ENCODE measurements at places on chromosomes 1 and 21. TPM values are rescaled to one million over a fixed set of nuclear protein-coding genes. Genes with fewer than 3 reads are reported as not detected.

DNA sequence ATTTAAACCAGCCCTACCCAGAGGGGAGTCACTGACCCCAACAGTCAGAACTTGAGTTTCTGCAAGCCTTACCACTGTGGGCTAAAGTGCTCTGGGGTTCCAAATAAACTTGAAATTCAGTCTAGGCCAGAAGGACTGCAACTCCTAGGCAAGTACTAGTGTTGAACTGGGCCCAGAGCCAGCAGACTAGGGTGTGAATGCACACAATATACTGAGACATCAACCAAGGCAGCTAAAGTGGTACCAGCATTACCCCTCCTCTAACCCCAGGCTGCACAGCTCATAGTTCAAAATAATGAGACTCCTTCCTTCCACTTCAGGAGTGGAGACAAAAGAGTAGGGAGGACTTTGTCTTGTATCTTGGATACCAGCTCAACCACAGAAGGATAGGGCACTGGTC is 18.9 kb upstream of the IL20 start:
- no peak for DNase-seq

GRCh38 chr21:28936036-28936435 is 56.6 kb downstream of the LTN1 start:
- no peak for DNase-seq

- DNase-seq = no peak
Observed at GRCh38 chr1:236063919-236064673, 794 bp downstream of the NID1 start.

GRCh38 chr21:41209016-41209619 is 41.2 kb downstream of the BACE2 start:
- no peak for DNase-seq

GRCh38 chr1:244431166-244431565 is 20.5 kb downstream of the ADSS2 start:
- DNase-seq = no peak

DNA sequence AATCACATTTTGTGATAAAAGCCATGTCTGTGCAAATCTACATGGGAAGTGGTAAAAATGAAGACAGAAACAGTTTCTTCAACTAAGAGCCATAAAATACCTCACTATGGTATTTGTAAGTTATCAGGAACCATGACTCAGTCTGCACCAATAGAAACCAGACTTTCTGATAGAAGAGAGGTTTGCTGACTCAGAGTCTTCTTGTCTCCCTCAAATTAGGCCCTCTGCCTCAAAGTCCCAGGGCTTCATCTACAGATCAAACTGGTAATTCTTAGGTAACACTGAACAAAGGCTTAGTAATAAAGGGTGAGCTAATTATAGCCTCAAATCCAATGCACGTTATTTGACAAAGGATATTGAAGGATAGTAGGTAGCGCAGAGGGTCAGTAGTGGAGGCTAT is 30.9 kb upstream of the SSX2IP start:
- DNase-seq = no peak

GRCh38 chr1:99669821-99670220 is 23.9 kb downstream of the PALMD start:
- no peak for DNase-seq

DNA sequence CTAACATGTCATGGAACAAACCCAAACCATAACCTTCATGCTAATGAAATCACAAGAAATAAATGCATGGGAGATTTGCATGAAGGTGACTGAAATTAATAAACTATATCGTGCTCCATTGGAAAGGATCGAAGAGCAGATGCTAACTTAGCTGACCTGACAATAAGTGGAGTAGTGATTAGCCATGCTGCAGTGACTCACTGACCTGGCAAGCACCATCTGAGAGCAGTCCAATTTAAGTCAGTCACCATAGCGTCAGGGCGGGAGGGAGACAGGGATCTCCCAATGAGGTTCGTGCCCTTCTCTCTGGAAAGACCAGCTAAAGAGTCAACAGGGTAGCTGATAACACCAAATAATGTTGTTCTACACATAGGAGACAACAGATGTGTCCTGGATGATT is 21.5 kb downstream of the OLIG2 start:
- no peak for DNase-seq

DNA sequence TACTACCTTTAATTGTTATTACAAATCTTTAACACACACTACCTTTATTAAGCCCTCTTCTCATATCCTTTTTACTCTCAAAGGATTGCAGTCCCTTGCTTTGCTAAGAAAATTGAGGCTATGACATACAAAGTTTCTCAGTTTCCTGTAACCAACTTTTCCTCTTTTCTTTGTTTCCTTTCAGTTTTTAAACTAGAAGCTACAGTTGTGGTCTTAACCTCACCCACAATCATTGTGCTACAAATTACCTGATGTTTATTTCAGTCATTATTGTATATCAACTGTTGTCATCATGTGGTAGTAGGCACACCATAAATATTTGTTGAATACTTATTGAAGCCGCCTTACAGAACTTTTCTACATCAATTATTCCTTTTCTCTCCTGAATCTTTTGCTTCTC is 51.8 kb downstream of the SLAMF6 start:
- DNase-seq = peak; percentile 64

DNA sequence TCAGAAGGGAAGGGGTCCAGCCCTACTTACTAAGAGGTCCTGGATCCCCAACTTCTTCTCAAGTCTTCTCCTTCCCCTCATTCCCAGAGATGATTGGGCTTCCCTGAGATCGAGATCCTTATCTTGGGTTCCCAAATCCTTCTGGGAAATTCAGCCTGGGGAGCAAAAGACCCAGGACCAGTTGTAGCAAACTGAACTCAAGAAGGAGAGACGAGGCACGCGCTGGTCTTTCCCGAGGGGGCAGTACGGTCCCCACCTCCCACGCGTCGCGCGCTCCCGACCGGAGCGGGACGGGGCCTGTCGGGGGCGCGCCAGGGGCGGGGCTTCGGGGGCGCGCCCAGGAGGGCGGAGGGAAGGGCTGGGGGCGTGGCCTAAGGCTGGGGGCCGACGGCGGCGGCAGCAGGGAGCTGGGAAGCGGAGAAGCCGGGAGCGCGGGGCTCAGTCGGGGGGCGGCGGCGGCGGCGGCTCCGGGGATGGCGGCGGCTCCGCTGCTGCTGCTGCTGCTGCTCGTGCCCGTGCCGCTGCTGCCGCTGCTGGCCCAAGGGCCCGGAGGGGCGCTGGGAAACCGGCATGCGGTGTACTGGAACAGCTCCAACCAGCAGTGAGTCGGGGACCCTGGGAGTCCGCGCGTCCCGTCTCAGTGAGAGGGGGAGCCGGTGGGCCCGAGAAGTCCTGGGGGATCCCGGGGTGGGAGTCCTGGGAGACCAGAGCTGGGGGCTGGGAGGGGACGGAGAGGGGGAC is at the start of gene EFNA3:
EFNA3 (plus strand) TSS at position 369 of the 741 bp plus-strand sequence; CDS start at position 474, 105 bp downstream.
- DNase-seq = peak; percentile 52

GRCh38 chr1:217813031-217813430 is 181.9 kb downstream of the SPATA17 start:
- no peak for DNase-seq

- DNase-seq = no peak
Observed at GRCh38 chr1:7517611-7518330, 253.3 kb upstream of the VAMP3 start.

DNA sequence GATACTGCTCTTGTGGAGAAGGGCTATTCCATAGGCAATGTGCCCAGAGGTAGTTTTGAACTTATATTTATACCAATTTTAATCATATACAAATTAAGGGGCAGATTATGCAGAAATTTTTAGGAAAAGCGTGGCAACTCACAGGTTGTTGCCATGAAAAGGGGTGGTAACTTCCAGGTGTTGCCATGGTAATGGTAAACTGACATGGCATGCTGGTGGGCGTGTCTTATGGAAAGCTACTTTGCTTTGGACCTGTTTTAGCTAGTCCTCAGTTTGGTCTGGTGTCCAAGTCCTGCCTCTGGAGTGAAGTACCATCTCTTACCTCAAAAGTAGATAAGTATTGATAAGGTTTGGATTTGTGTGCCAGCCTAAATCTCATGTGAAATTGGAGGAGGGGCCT is 7.9 kb upstream of the IL23R start:
- DNase-seq = no peak

- DNase-seq = no peak
Observed at GRCh38 chr1:91604632-91605031, 104.0 kb downstream of the CDC7 start.

DNA sequence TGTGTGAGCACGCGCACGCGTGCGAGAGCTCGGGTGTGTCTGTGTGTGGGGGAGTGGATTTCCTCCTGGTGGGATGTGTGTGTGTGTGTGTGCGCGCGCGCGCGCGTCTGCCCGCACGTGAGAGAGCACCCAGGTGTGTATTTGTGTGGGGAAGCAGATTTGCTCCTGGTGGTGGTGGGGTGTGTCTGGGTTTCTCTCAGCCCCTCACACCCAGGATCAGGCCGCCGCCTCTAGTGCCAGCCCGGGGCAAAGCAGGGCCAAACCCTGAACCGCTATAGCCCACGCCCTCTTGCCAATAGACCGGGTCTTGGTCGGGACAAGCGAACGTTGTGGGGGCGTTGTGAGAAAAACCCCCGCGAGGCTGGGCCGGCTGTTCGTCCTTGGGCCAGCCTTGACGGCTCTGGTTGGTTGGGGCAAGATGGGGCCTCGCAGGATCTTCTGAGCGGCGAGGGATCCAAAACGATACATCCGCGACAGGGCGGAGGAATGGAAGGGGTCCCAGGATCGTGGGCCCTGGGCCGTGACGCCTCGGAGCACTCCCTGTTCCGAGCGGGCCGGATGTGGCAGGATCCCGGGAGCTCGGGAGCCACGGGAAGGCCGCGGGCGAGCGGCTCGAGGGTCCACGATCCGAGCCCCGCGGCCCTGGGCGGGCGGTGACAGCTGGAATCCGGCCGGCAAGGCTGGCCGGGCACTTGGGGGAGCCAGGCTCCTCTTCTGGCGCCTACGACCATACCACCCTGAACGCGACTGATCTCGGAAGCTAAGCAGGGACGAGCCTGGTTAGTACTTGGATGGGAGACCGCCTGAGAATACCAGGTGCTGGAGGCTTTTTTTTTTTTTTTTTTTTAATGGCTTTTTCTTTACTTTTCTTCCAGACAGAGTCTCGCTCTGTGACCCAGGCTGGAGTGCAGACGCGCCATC is 68.2 kb downstream of the RNF187 start:
- DNase-seq = no peak

DNA sequence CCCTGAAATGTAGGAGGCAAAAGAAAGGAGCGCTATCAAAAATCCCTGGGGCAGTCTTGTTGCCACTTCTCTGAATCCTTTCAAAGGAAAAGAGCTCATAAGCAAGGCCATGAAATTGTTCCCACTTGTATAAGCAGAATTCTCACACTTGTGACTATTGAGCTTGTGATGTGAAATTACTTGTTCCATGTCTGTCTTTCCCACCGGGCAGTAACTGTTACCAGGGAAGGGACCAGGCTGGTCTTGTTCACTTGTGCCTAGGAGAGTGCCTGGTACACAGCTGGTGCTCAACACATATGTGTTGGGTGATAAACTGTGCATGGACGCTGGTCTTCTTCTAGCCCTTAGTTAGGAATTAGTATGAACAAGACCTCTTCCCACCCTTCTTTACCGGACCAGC is 150.6 kb downstream of the CDC7 start:
- DNase-seq = no peak

DNA sequence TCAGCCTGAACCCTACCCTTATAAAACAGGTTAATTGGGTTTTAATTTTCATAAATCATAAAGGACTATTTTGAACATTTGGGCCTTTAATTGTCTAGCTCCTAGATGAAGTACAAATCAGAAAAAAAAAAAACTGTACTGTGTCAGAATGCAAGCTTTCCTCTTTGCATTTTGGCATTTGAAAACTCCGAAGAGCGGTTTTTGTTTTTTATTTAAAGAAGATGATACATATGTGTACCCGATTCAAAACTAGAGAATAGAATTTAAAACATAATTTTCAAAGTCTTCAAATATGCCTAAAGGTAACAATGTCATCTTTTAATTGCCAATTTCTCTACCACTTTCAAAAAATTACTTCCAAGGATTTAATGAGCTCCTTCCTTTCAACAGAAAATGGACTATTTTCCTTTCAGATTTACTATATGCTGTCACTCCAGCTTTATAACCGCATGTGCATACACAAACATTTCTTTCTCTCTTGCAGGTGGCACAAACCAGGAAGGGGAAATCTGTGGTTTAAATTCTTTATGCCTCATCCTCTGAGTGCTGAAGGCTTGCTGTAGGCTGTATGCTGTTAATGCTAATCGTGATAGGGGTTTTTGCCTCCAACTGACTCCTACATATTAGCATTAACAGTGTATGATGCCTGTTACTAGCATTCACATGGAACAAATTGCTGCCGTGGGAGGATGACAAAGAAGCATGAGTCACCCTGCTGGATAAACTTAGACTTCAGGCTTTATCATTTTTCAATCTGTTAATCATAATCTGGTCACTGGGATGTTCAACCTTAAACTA is 33.7 kb downstream of the MRPL39 start:
- DNase-seq = peak; percentile 54

Gene KRTAP24-1
- not detected for total RNA-seq

Gene S100B
- 0.27 TPM for total RNA-seq

Gene CLEC20A
- not detected for total RNA-seq

Gene RNU1-3
- 3,337 TPM for total RNA-seq

Gene ZNF593OS
- total RNA-seq = not detected

Gene RPS6KC1
- total RNA-seq = 12.0 TPM

Gene KIF21B
- total RNA-seq = 92.4 TPM

Gene C8A
- not detected for total RNA-seq

Gene RAB7B
- total RNA-seq = 0.35 TPM
